ENCODE measurements at places on chromosomes 7 and 10. TPM values are rescaled to one million over a fixed set of nuclear protein-coding genes. Genes with fewer than 3 reads are reported as not detected.

SPDYE9 gene
- total RNA-seq = not detected

LIPJ gene
- total RNA-seq = not detected

- H3K36me3 ChIP-seq = no peaks in the 10 kb centered on the region
- no peak for DNase-seq
- no peaks in the 10 kb centered on the region for H3K27me3 ChIP-seq
- H3K4me3 ChIP-seq = no peak overlapping the region
- no peak overlapping the region for H3K27ac ChIP-seq
- peaks cover 11% of the 10 kb centered on the region for H3K4me1 ChIP-seq
Measured at GRCh38 chr7:149140831-149141230, 6.4 kb upstream of the ZNF398 start.

ZPBP gene
- total RNA-seq = not detected

- no peaks in the 10 kb centered on the region for H3K27me3 ChIP-seq
- DNase-seq = no peak
- H3K27ac ChIP-seq = no peak overlapping the region
- no peaks in the 10 kb centered on the region for H3K4me1 ChIP-seq
- no peak overlapping the region for H3K4me3 ChIP-seq
Measured at GRCh38 chr7:3688842-3689241, 387.8 kb downstream of the SDK1 start.

Measured in activated CD4-positive, alpha-beta memory T cell treated with anti-CD3 and anti-CD28 coated beads for 36 hours (primary cell).